ENCODE measurements at places on chromosomes 5 and 9. TPM values are rescaled to one million over a fixed set of nuclear protein-coding genes. Genes with fewer than 3 reads are reported as not detected.

- no peak for DNase-seq
- no peaks in the 10 kb centered on the region for H3K36me3 ChIP-seq
- no peak overlapping the region for H3K27ac ChIP-seq
- H3K27me3 ChIP-seq = no peaks in the 10 kb centered on the region
- peaks cover 3% of the 10 kb centered on the region for H3K4me1 ChIP-seq
- no peak overlapping the region for H3K4me3 ChIP-seq
These were observed 36.0 kb upstream of the CLPTM1L start for GRCh38 chr5:1380910-1381309.

DNA sequence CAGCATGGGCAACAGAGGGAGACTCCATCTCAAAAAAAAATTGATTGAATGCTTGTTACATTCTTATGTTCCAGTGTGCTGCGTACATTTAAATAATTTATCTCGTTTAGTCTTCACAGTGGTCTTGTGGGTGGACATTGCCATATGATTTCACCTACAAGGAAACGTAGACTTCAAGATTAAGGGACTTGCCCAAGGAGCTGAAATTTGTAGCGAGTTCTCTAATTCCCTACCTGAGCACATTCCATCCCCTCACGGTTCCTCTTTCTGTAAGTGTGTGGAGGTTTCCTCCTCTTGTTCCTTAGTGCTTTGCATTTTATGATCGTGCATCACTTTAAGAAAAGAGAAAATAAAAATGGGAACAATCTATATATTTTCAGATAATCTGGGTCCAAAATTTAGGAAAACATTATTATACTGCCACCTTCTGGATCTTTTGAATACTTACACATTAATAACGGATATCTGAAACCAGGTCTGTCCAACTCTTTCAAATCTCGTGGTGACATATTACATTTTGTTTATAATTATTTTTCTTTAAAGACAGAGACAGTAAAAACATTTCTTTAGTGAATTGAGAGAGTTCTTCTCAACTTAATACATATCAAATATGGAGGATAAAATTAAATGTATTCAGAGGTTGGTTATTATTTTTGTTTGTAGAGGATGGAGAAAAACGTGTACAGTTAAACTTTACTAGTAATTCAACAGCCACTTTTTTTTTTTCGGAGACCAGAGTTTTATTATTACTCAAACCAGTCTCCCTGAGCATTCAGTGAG lies 29.9 kb upstream of the C7 start:
- DNase-seq = no peak
- H3K36me3 ChIP-seq = no peaks in the 10 kb centered on the region
- no peak overlapping the region for H3K4me3 ChIP-seq
- no peak overlapping the region for H3K27ac ChIP-seq

- no peaks in the 10 kb centered on the region for H3K4me1 ChIP-seq
- H3K27ac ChIP-seq = no peak overlapping the region
- H3K36me3 ChIP-seq = no peaks in the 10 kb centered on the region
- no peak overlapping the region for H3K4me3 ChIP-seq
- no peaks in the 10 kb centered on the region for H3K27me3 ChIP-seq
- DNase-seq = no peak
These were observed 137.3 kb upstream of the ACO1 start for GRCh38 chr9:32247168-32247567.

DNA sequence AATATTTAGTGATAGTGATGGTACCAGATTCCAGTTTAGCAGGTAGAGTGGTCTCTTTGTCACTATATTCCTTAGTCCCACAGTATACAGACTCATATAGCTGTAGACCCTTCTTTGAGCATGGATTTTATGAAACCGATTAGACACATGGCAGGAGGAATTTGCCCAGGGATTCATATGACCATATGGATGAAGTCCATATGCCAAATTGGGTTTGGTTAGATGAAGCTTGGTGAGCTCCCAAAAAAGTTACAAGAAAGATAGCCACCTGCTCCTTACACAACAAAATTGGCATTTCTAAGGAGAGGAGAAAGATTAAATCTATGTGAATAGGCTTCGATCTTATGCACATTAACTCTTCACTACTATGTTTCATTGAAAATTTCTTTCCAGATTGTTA lies 211.4 kb downstream of the CWC27 start:
- no peak overlapping the region for H3K4me3 ChIP-seq
- no peaks in the 10 kb centered on the region for H3K27me3 ChIP-seq
- H3K36me3 ChIP-seq = no peaks in the 10 kb centered on the region
- no peak overlapping the region for H3K27ac ChIP-seq
- DNase-seq = no peak
- no peaks in the 10 kb centered on the region for H3K4me1 ChIP-seq

- no peak overlapping the region for H3K4me3 ChIP-seq
- DNase-seq = no peak
- H3K36me3 ChIP-seq = no peaks in the 10 kb centered on the region
- no peak overlapping the region for H3K27ac ChIP-seq
- no peaks in the 10 kb centered on the region for H3K27me3 ChIP-seq
- no peaks in the 10 kb centered on the region for H3K4me1 ChIP-seq
These were observed 137.5 kb downstream of the AP3B1 start for GRCh38 chr5:78157001-78157400.

DNA sequence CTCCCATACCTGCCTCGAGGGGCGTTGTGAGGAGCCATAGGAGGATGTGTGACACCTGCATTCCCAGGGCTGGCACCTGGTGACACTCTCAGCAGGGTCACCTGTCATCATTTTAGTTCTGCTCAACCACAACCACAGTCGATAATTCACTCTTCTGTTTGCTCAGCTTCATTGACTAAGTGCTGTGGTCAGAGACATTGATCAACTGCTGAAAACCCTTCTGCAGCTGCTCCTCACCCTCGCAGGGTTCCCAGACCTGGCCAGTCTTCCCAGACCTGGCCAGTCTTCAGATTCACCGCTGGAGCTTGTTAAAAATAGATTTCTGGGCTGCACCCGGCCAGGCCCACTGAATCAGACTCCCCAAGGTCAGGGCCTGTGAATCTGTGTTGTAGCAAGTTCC lies 92.8 kb downstream of the MVB12B start:
- H3K27ac ChIP-seq = no peak overlapping the region
- no peak for DNase-seq

- H3K27ac ChIP-seq = no peak overlapping the region
- no peak for DNase-seq
- no peaks in the 10 kb centered on the region for H3K36me3 ChIP-seq
- H3K4me3 ChIP-seq = no peak overlapping the region
- H3K27me3 ChIP-seq = no peaks in the 10 kb centered on the region
These were observed 9.0 kb downstream of the FOCAD start for GRCh38 chr9:20693068-20693467.

GRCh38 chr9:83701286-83701685 lies 6.5 kb downstream of the UBQLN1 start:
- DNase-seq = no peak
- H3K27ac ChIP-seq = no peak overlapping the region
- H3K4me1 ChIP-seq = peaks cover 8% of the 10 kb centered on the region
- no peaks in the 10 kb centered on the region for H3K36me3 ChIP-seq
- H3K4me3 ChIP-seq = no peak overlapping the region
- H3K27me3 ChIP-seq = no peaks in the 10 kb centered on the region

DNA sequence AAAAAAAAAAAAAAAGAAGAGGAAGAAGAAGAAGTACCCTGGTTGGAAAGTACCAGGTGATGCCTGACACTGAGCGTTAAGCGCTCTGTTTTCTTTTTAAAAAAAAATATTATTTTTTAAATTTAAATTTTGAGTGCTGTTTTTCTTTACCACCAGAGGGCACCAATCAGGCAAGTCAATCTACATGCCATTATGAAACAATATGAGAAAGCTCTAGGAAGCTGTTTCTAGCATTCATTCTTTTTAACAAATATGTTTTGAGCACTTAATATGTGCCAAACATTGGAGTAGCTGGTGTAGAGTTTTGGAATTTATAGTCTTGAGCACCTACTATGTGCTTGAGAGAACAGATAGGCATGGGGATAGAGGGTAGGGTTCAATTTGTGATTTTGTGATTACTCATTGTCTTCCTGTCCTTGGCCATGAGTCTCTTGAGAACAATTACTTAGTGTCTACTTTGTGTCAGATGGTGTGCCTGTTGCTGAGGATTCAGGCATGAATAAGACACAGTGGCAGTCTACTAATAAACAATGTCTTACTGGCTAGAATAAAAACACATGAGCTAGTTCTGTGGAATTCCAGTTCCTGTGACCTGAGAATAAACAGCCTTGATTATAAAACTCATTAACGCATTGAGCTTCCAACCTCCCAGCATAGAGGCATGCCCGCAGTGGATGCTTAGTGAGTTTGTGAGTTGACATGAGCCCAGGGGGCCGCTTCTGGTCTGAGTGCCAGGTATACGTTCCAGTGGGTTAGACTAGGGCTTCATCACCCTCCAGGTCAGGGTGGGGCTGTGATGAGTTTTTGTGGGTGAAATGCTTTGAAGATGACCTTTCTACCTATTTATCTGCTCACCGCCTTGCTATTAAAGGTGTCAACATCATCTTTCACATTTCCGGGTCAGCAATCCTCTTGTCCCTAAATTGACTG lies 3.0 kb upstream of the UBE2R2 start:
- H3K4me3 ChIP-seq = no peak overlapping the region
- H3K27me3 ChIP-seq = no peaks in the 10 kb centered on the region

DNA sequence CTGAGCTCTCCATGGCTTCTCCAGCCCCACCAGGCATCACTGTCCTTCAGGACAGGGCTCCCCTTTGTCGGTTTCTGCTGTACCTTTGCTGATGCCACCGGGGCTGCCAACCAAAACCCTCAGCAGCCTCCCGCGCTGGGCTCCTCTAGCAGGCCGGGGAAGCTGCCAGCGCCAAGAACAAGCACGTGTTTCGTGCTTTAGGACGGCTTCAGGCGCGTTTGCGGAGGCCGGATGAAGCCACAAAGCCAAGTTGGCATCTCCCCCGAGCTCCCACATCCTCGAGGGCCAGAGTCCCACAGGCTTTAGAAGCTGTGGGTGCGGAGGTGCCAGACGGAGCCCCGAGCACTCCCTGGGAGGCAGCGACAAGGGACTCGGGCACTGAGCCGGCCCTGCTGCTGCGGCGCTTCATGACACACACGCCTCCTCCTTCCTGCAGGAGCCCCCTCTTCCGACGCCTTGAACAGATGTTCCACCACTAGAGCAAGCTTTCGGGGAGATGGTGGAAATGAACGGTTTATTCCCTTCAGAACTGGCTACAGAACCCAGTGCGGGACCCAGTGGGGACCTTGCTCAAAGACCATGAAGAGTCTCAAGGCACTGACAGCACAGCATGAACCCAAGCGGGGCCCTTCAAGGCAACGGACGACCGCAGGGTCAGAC lies 36.7 kb downstream of the SARDH start:
- H3K36me3 ChIP-seq = no peaks in the 10 kb centered on the region
- H3K27ac ChIP-seq = peak overlapping the region; percentile 48
- peaks cover 10% of the 10 kb centered on the region for H3K4me1 ChIP-seq

DNA sequence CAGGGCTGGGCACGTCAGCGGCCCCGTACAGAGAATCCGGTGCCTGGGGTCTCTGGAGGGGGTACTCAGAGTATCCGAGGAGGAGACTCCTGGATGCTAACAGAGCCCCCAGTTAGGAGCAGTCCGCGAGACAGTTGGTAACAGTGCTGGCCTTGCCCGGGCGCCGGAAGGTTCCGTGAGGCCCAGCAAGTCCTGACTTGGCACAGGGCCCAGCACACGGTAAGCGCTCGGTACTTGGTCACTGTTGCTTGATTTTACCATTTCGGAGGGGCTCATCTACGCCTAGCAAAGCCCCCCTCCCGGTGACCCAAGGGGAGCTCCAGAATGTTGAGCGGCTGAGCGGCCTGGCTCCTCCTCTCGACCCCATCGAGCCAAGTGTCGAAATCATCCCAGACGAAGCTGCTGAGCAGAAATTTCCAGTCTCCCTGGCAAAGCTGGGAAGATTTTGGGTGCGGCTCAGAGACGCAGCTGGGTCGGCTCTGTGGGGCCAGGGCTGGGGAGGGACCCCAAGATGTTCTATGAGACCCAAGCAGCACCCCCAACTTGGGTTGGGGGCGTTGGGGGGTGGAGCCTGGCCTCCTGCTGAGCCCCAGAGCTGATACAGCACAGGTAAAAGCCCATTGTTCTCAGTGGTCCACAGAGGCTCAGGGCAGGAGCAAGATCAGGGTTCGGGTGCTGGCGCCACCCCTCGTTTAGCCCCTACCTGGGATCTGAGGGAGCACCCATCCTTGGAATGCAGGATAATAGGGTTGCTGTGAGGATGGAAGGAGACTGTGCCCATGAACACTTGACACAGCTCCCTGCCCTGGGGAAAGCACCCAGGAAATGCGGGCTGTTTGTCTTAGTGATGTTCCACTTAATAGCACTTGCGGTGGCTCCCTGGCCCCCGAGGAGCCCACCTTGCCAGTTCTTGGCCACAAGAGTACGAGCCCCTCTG lies 137.2 kb downstream of the C9orf50 start:
- no peaks in the 10 kb centered on the region for H3K36me3 ChIP-seq
- H3K27ac ChIP-seq = peak overlapping the region; percentile 92
- peaks cover 40% of the 10 kb centered on the region for H3K4me1 ChIP-seq
- DNase-seq = peak; percentile 95
- peak overlapping the region; percentile 51 for H3K4me3 ChIP-seq

- H3K4me1 ChIP-seq = no peaks in the 10 kb centered on the region
- no peaks in the 10 kb centered on the region for H3K36me3 ChIP-seq
- H3K27ac ChIP-seq = no peak overlapping the region
- no peak overlapping the region for H3K4me3 ChIP-seq
These were observed 78.6 kb downstream of the SH3RF2 start for GRCh38 chr5:146015001-146015400.

DNA sequence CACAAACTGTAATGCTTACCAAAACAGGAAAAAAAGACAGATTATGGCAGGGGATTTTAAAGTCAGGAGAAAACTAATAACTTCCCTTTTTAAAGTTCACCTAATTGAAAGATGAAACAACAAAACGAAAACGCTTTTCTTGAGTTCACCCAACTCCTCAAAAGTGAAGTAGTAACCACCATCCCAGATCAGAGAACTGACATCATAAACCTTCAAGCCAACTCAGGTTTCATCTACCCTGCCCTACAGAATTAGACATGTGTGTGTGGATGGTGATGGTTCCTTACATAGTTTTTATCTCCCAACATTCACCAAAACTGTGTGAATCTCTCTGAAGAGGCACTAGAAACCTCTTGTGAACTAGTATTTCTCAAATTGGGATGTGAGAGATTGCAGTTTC lies 195.2 kb upstream of the PTGER4 start:
- H3K36me3 ChIP-seq = no peaks in the 10 kb centered on the region
- no peak for DNase-seq
- H3K4me1 ChIP-seq = no peaks in the 10 kb centered on the region

DNA sequence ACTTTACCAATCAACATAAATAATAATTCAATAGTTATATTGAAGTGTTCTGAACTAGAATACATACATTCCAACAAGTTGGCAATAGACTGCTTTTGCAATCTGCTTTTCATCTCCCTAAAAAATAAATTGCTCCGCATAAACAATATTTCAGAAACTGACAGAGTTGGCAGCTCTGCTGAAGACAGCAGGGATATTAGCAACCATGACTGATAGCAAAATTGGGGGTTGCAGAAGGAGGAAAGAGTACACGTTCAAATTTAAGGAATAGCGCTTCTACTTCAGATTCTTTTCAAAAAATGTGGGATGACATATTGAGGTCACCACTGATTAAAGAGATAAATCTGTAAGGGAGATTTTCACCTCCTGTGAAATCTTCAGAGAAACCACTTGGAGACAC lies 521.2 kb downstream of the DTWD2 start:
- no peak for DNase-seq
- no peaks in the 10 kb centered on the region for H3K36me3 ChIP-seq
- H3K27me3 ChIP-seq = no peaks in the 10 kb centered on the region
- no peaks in the 10 kb centered on the region for H3K4me1 ChIP-seq

GRCh38 chr5:139294374-139295165 lies 1.0 kb downstream of the MATR3 start:
- peak overlapping the region; percentile 95 for H3K4me3 ChIP-seq
- no peaks in the 10 kb centered on the region for H3K36me3 ChIP-seq
- peaks cover 15% of the 10 kb centered on the region for H3K4me1 ChIP-seq
- peak overlapping the region; percentile 100 for H3K27ac ChIP-seq
- H3K27me3 ChIP-seq = no peaks in the 10 kb centered on the region

The SNX2 gene
- total RNA-seq = 77.4 TPM

The PAEP gene
- 0.71 TPM for total RNA-seq

The AIF1L gene
- total RNA-seq = 3.6 TPM

The NPR3 gene
- total RNA-seq = 15.0 TPM

The CKMT2 gene
- total RNA-seq = 6.2 TPM

The PCDHGB5 gene
- 19.7 TPM for total RNA-seq
